Kidney glomerular epithelial cell (primary cell): ENCODE measurements at places on chromosomes 5 and 9.

GRCh38 chr9:134743853-134744252, 102.2 kb downstream of the COL5A1 start:
- no peak for DNase-seq

DNA sequence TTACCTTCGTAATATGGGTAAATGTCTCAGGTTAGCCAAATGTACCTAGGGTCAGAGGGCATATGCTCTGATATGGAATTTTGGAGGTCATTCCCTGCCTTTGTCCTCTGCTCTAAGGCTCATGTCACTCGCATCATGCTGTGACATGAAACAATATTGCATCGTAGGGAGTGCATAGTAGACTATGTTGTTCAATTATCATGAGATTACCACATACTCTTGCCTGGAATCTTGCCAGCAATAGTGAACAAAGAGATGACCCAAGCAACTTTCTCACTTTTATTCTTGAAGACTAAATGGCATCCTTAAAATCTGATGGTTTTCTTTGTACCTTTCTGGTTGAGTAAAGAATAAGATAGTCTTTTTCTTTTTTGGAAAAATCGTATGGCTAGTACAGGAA, 27.6 kb downstream of the ZNF462 start:
- DNase-seq: no peak

- DNase-seq: no peak
These were observed 120.5 kb downstream of the ADAMTS2 start for GRCh38 chr5:179224741-179225140.

DNA sequence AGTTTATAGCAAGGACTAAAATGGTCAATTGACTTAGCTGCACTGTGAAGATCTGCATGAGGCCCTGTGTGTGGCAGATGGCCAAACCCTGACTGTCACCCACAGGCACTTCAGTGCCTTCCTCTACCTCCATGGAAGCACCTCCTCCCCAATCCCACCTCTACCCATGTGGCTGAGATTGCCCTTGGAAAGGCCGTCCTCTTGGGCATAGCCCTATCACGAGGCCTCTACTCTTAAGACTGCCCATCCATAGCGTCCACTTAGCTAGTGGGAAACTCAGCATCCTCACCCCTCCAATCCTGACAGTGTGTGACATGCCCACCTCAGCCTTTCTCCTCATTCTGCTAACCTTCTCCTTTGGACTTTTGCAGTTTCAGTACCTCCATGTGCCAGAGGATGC, 510.2 kb downstream of the BNC2 start:
- DNase-seq: no peak

DNA sequence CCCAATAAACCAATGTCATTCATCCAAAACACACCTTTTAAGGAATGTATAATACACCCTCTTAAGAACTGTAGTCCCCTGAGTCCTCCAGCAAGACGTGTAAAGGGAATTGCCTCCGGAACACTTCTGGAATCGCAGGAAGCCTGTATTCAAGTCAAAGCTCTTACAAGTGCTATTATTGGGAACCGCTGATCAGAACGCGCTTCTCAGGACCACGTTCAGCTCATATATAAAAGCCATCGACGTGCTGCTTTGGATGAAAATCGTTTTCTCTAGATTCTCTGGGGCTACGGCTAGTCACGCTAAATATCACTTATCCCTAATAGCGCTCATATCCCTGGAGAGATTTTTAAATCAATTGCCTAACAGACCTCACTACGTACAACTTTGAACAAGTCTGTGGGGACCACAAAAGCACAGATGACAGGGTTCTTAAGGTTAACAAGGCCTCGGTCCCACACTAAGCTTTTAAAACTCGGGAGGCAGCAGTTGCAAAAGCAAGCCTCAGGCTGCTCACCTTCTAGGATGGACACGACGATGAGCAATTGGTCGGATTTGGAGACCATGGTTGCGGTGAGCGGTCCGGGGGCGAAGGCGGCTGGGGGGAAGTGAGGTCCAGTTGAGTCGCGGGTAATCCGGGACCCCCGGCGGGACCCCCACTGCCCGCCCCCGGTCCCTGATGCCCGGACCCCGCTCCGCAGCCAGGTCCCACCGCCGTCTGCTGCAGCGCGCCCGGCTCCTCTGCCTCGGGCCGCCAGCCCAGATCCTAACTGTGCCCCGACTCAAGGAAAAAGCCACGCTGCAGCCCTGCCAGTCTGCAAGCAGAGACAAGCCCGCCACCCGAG, 548 bp downstream of the CEP120 start:
- DNase-seq: peak; percentile 28

DNA sequence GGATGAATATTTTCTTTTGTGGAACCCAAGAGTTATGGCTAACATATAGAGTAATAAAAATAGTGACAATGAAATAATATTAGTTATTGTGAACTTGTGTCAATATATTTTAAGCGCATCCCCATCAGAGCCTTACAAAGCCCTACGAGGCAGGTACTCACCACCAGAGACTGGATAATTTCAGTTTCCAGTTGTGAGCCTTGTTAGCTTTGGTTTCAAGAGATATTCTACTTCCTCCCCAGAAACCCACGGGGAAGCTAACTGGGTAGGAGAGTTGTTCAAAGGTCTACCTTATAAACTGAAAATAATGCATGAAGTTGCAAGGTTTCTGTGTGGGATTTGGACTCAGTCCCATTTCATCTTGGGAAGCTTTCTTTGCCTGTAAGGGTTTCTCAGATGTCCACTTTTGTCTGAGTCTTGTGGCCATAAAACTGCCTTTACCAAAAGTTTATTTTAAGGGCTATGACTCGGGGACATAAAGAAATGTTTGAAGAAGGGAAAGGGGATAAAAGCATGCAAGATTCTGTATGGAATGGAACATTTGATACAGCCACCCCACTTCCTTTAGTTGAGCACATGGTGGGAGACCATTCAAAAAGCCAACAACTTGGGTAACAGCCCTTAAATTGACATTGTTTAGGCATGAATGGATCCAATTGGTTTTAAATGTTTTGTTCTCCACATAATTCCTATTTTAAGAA, 57.4 kb upstream of the ANKRD55 start:
- DNase-seq: no peak

- no peak for DNase-seq
These were observed 102.8 kb downstream of the C9orf50 start for GRCh38 chr9:129518074-129518473.

DNA sequence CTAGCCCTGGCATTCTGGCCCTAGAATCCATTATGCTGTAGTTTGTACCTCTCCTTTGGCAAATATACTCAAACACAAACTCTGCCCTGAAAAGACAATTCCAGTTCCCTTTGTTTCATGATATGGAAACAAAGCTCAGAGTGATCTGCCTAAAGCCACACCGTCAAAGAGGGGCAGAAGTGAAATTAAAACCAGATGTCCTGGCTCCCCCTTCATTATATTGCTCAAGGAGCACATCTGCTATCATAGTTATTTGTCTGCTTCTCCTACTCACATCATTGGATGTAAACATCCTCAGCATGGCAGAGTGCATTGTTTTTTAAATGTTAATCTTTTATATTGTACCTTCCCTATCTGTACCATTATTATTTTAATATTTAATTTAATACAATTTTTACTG, 266.7 kb upstream of the SMARCA2 start:
- DNase-seq: no peak

DNA sequence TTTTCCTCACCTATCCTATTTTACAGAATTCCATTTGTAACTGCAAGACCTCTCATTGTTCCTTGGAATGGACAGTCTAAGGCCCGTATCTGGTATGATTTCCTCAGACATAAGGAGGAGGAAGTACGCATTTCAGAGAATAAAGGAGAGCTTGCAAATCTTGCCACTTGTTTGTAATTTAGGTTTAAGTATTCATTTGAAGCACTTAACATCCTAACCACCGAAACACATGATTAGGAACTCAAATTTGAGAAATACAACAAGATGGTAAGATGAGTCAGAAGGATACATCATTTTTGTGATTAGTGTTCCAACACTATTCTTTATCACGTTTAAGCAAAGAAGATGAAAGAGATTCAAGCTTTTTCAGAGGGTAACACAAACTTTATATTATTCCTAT, 3.9 kb upstream of the ZCCHC9 start:
- no peak for DNase-seq

GRCh38 chr5:169817031-169817430, 163.3 kb downstream of the INSYN2B start:
- DNase-seq: no peak

DNA sequence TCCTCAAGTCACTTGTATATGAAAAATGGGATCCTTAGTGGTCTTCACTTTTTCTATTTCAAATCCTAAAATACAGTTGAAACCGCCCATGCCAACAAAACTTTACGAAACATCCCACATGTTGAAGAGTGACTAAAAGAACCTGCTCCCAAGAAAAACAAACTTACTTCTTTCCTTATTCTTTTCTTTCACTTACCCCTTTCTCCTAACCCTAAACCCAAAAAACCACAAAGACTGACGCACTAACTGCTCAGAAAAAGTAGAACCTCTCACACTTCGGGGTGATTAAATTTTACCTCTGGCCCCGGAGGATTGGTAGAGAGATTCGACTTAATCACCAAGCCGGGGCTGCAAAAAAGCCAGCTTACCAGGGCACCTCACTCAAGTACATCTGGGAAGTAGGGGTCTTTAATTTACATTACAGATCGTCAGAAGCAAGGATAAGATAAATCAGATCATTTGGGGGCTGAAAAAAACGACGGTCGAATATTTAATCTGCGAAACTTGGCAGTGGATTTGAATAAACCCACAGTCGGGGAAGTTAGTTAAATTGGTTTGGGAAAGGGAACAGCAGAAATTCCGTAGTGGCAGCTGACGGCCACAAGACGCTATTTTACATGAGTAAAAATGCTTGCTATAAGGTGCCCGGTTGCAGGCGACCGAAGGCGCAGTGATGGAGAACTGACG, 1.3 kb downstream of the CDO1 start:
- DNase-seq: no peak

- DNase-seq: no peak
These were observed 2.5 kb downstream of the DMRT2 start for GRCh38 chr9:1052365-1053281.

DNA sequence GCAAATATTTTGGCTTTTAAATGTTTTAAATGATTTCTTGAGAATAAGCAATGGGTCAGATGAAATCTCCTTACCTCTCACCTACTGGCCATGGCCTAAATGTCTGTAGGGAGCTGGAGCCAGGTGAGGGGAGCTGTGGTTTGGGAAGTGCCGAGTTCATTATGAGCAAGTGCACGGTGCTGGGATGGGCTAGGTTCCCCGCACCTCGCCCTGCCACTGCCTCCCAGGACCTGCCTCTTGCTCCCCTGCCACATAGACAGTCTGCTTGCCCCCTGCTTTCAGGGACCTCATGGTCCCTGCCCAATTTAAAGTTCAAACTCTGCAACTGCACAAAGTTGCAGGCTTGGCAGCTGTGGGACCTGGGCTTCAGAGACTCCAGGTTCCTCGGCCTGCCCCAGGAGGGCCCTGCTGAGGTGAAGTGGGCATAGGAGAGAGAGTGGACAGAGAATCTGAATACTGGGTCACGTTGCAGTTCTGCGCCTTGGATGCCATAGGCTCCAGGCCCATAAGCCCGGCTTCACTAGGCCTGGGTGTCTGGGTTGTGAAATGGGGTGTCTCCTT, 5.4 kb downstream of the OR13J1 start:
- no peak for DNase-seq

DNA sequence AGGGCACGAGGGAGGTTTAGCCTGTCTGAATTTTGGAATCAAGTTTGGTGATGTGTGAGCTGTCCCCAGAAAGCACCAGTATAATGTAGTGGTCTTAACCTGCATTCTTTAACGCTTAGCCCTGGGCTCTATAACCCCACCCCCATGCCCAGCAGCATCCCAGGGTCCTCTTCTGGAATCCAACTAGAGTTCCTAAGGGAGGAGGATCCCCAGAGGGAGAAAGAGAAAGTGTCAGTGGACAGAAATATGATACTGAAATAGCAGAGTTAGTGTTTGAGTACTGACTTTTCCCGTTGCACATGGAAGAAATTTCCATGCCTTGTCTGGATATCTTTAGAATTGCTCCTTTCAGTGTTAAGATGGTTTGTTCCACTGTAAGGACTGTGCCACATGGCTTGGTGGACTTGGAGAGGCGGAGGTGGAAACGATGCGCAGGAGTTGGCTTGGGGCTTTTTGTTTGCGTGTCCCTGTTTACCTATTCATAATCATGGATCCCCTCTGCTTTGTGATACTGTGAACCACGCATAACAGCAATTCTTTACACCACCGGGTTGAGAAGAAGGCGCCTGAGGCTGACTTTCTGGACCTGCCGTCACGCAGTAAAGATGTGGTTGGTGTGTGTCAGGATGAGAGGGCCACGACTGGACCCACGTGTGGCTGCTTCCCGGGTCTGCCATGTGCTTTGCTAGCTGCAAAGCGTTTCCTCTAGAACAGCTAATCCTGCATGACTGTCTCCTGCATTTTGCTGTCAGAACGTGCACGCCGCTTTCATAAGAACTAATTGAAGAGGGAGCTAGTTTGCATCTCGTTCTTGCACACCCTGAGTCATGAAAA, 142.3 kb downstream of the SMARCA2 start:
- DNase-seq: peak; percentile 42

GRCh38 chr5:84779186-84779585, 394.5 kb upstream of the EDIL3 start:
- no peak for DNase-seq

DNA sequence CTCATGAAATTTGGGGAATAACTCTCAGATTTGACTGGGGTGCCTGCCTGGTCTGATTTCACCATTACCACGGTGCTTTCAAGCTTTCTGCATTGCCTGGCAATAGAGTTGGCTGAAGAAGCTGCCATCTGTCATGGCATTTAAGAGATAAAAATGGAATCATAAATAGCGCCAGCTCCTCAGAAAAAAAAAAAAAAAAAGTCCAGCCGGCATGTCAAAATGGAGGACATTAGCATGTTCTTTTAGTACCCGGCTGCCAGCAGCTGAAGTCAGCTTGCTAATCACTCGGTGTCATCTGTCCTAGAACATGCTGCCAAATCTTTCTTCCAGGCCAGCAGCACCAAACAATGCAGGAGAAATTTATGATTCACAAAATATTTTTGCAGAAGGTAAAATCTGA, 57.7 kb upstream of the CER1 start:
- DNase-seq: no peak

- DNase-seq: no peak
These were observed 4.4 kb upstream of the RAPGEF1 start for GRCh38 chr9:131744171-131744719.

GRCh38 chr5:83097689-83098231, 20.4 kb downstream of the XRCC4 start:
- peak; percentile 48 for DNase-seq

GRCh38 chr5:93724791-93725190, 16.6 kb downstream of the POU5F2 start:
- no peak for DNase-seq

- DNase-seq: no peak
These were observed 496.3 kb upstream of the GRIA1 start for GRCh38 chr5:152994033-152994680.

GRCh38 chr5:111997711-111998110, 240.7 kb upstream of the NREP start:
- DNase-seq: peak; percentile 83
